Neural crest cell (in vitro differentiated cells): ENCODE measurements at places on chromosomes 5 and 9.

GRCh38 chr9:95028853-95029219, 288.7 kb downstream of the FANCC start:
- no peak for DNase-seq

DNA sequence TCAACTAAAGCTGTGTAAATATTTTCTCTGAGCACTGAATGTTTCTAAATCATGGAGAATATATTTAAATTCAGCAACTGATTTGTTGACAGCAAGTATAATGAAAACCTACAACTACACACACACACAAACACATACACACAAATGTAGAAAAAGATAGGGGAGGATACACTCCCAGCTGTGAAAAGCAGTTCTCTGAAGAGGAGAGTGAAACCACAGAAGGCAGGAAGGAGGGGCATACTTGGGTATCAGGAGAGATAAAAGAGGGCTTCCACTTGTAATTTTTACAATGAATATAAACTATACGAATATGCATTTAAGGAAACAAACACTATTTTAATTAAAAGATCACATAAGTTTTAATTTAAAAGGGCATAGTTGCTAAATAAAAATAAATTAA, 227.8 kb upstream of the SLC24A2 start:
- no peak for DNase-seq

DNA sequence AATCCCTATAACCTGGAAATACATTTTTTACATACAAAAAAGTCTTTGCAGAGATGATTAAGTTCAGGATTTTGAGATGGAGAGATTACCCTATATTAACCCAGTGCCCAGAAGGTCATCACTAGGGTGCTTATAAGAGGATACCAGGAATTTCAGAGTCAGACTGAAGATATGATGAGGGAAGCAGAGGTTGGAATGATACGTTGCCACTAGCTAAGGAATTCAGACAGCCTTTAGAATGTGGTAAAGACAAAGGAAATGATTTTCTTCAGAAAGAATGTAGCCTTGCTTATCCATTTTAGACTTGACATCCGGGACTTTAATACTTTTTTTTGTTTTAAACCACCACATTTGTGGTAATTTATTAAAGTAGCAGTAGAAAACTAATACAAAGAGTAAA, 2176.8 kb upstream of the C9orf72 start:
- DNase-seq = no peak

GRCh38 chr9:91179237-91180138, 182.2 kb downstream of the AUH start:
- no peak for DNase-seq

- DNase-seq = no peak
These were observed 140.7 kb downstream of the C9orf50 start for GRCh38 chr9:129480227-129480626.

DNA sequence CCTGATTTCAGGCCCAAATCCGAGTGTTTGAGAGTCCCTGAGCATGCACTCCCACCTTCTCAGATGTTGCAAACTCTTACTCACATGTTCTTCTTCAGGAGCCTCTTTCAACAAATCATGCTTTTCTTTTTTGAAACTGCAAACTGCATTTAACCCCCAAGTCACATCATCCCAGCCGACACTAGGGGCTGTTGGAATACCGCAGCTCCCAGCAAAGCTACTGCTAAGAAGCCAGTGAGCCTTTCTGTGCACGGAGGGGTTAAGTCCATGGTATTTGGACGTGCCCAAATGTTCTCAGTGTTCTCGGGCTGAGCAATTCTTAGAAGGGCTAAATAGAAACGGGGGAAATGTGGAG, 282.9 kb downstream of the NFIB start:
- no peak for DNase-seq

DNA sequence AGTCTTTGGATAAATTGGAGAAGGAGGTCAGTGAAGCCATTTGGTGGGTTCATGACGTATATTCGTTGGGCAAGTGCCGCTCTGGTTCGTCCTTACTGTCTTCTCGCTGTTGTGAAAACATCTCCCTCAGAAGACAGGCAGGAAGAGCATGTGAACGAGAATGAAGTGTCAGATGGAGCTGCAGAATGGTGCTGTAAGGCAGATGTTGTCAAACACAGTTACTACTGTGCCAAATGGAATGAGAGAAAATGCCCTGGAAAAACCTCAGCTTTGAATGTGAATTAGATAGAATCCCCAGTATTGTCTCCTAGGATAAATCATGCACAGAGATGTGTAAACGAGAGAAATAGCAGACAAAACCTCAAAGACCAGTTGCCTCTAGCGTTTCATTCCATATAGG, 121.5 kb downstream of the CAMK4 start:
- no peak for DNase-seq

GRCh38 chr9:109689701-109690100, 90.3 kb upstream of the PALM2AKAP2 start:
- DNase-seq = no peak
